ENCODE measurements at places on chromosomes 5 and 9.
A peak's percentile ranks its signal among the peaks of the same experiment; 100 is the strongest.

GRCh38 chr9:38106488-38106887 is 37.5 kb upstream of the SHB start:
- no peak for DNase-seq

DNA sequence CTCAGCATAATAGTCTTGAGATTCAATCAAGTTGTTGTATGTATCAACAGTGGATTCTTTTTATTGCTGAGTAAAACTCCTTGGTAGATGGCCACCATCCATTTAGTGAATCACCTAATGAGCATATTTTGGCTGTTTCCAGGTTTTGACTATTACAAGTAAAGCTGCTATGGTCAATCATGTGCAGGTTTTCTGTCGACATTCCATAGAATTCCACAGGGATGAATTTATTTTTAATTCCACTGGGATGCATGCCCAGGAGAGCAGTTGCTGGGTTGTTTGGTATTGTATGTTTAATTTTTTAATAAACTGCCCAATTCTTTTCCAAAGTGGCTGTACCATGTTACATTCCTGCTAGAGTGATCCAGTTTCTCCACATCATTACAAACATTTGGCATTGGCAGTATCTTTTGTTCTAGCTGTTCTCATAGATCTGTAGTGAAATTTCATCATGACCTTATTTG is 10.5 kb upstream of the S1PR3 start:
- DNase-seq: no peak

- DNase-seq: no peak
Measured at GRCh38 chr5:25362799-25363198, 718.0 kb upstream of the CDH10 start.

DNA sequence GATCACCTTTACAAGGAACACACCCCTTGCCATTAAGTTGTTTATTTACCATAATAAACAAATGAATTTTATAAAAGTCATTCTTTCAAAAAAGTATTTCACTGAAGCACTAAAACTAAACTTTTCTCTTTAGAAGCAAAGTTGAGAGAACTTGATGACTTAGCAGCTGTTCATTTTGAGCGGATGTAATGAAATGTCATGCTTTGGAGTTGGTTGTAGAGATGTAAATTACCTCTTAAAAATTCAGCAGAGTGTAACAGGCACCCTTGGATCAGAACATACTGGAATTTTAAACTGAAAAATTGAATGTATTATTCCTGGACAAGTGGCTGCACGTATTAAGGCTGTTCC is 617.2 kb downstream of the PDE4D start:
- DNase-seq: no peak

GRCh38 chr5:60929024-60929423 is 15.8 kb downstream of the ERCC8 start:
- DNase-seq: no peak

GRCh38 chr9:8850914-8851313 is 1051.3 kb upstream of the DMAC1 start:
- no peak for DNase-seq

DNA sequence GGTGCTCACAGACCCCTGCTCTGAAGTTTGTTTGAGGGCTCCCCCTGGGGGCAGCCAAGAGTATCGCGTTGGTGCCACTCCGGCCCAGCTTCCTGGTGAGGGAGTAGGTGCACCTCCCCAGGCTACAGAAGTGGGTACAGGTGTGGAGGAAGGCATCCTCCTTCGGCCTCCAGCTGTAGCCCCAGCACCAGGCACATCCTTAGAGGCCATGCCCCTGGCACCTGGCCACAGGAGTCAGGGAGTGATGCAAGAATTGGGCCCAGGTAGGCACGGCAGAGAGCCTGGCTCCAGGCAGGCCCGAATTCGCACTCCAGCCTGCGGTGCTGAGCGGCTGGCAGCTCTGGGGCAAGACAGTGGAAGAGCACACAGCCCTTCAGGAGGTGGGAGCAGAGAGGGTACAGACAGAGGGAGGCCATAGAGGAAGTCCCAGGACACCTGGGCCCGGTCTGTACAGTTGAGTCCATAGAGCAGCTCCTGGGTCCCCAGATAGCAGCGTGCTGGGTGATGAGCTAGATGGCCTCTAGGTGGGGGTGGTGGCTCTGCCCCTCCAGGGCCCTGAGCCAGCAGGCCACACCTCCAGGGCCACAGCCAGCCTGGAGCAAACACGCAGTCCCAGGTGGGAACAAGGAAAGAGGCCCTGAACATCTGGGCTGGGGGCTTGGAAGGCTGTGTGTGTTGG is 2.4 kb downstream of the SAPCD2 start:
- no peak for DNase-seq

GRCh38 chr5:23740029-23740428 is 232.6 kb downstream of the PRDM9 start:
- no peak for DNase-seq

DNA sequence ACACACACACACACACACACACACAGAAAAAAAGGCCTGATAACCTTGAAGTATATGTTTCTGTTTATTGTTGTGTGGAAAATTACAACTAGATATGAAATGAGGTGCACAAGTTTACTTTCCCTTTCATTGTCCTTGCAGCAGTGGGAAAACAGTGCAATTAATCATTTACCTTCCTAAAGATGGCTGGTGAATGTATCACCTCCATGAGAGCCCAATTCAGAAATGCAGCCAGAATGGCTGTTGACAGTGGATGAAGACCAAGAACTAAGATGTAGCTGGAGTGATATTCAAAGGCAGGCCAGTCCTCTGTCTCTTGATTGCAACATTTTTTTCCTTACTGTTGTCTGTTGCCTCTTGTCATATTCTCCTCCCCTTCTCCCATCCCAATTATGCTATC is 49.6 kb upstream of the EIF4EBP3 start:
- no peak for DNase-seq

- DNase-seq: no peak
Measured at GRCh38 chr5:54577528-54577927, 60.0 kb downstream of the SNX18 start.

DNA sequence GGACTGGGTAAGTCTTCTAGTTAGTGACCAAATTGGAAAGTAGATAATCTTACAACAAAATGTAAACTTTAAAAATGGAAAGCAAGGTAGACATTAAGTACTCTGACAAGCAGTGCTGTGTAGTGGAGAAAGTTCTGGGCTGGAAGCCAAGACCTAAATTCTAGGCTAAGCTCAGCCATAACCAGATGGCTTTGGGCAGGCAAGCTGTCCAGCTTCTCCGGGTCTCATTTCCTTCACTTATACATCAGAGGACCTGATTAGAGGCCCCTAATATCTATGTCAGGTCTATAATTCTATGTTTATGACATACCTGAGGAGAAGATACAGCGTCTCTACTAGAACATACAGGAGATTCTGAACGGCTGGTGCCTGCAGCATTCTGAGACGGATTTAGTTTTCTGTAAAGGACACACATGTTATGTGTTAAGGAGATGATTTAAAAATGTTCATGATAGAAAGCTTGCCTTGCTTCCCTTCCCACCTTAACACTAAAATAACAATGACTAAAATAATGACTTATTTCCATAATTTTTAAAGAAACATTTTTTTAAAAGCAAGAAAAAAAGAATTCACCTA is 61.2 kb downstream of the ELL2 start:
- DNase-seq: peak; percentile 13

GRCh38 chr9:116393198-116393597 is 239.6 kb downstream of the PAPPA start:
- DNase-seq: no peak

DNA sequence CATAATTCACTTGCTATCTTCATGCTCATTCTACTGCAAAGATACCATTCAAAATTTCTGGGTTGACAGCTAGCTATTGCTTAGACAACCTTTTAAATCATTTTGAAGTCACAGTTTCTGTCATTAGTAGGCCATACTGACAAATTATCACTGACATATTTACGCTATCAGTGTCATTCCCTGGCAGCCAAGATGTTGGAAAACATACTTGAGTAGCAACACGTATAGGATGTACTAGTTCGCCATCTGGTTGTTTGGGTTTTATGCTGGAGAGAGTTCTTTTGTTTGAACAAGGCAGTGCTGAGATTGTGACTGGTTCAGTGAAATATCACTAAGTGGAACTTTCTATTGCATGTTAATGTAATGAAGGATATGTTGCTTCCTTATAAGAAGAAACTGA is 621.9 kb downstream of the DTWD2 start:
- DNase-seq: no peak

DNA sequence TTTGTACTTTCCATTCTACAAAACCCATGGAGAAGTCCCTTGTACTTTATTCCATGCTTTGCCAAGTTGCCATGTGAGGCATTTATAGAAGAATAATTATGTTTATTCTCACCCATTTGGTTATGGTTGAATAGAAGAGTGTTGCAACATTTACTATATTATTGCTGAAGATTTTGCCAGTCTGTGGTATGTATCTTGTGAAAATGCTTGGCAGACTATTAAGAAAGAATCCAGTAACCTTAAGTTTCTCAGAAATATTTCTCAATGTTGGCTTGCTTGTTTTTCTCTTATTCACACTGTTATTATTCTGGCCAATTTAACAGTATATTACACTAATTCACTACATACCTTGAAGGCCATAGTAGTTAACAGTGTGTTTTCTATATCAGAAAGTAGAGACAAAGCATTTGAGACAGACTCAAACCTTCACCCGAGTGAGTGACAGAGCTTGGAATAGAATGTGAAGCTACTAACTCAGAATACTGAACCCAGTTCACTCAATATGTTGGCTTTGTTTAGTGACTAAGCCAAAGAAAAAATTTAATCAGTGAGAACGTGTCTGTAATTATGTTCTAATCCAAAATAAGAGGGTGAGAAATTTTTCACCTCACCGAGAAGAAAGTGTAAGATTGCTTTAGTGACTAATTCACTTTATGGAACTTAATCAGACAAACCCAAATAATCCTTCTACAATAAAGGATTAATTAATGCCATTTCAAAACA is 184.4 kb downstream of the CWC27 start:
- no peak for DNase-seq

DNA sequence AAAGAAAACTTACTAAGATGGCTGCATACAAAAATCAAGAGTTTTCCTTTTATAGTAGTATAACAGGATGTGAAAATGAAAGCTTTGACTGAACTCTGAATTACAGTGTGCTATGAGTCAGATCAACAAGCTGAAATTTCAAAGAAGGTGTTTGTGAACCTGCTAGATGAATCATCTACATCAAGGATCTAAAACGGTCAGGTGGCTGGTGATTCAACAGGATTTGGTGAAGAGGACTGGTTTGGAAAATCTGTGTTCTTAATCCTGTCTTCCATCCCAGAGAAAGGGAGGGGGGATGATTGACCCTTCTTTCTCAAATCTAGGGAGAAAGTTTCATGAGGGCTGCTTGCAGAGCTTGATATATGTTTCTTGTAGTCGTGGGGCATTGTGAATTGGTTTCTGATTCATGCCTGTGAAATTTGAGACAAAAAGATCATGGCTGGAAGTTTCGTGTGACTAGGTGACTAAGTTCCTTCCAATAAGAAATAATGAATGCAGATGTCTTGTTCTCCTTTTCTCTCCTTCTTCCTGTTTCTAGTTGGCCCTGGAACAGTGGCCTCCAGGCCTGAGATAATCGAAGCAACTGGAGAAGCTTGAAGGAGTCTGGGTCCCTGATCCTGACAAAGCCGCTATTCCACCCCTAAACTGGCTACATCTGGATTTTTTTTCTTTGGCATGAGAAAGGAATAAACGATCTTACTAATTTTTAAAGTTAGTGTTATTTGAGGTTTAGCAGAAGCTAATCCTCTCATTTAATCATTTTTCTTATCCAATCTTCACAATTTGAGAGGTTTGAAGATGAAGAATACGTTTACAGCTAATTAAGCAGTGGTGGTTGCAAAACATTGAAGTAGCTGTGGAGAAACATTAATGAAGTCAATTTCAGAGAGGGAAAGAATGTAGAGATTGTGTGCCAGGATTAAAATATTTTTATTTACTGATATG is 67.2 kb downstream of the MRPS30 start:
- peak; percentile 55 for DNase-seq

- no peak for DNase-seq
Measured at GRCh38 chr9:94864196-94864595, 137.7 kb downstream of the AOPEP start.

DNA sequence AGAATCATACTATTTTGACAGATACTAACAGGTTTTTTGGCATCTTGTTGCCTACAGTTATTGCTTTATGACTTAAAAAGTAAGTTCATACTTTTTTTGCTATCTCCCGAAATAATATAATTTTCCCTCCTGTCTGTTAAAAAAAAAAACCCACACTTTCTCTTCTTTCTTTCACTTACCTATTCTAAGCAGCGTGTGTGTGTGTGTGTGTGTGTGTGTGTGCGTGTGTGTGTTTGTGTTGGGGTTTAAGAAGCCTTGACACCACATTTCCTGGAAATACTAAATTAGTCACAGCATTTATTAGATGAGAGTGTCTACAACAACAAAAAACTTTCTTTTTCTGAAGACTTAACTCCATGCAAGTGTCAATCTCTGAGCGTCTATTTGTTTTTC is 12.4 kb downstream of the TNFAIP8 start:
- no peak for DNase-seq

- DNase-seq: no peak
Measured at GRCh38 chr9:3398232-3398648, 127.6 kb downstream of the RFX3 start.

DNA sequence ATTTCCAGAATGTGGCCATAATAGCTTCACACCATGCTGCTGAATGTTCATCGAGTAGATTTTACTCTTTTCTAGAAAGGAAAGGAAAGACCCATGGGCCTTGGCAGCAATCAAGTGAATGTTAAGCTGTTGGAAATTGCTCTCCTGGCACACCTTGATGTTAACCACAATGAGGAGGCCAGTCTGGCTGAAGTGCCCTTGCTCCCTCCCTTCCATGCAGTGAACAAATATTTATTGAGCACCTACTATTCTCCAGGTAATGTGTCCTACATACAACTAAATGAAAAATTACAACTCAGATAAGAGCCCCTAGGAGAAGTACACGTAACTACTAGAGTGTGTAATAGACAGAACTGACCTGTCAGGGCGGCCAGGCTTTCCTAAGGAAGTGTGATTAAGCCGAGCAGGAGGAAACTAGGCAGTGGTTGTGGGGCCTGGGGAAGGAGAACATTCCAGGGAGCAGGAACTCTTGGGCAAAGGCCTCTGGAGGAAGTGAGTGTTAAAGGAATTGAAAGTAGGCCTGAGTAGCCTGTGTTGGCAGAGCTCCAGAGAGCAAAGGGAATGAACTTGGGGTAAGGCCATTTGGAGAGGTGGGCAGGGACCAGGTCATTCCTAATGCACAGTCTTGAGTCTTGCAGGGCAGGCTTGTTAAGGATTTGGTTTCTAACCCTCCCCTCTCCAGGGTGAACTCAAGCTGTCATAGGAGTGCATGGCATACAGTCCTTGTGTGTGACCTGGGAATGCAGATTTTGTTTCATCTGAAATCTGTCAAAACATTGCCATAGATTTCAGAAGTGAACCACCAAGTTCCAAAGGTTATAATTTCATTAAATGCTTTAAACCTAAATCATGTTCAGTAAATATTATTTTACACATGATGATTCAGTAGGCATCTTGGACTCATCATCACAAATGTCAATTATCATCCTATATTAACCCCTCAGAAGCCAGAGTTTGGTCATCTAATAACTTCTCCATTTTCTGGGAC is 9.0 kb upstream of the ZSWIM6 start:
- no peak for DNase-seq

- DNase-seq: no peak
Measured at GRCh38 chr5:5986492-5987178, 391.7 kb downstream of the MED10 start.

GRCh38 chr5:82593481-82593880 is 315.3 kb upstream of the RPS23 start:
- no peak for DNase-seq
